ENCODE measurements at places on chromosomes 16 and 17.
A peak's percentile ranks its signal among the peaks of the same experiment; 100 is the strongest.

GRCh38 chr16:81431554-81432353, 12.9 kb upstream of the CMIP start:
- DNase-seq = no peak

- DNase-seq = no peak
These were observed 6.7 kb upstream of the LHX1 start for GRCh38 chr17:36930583-36930900.

GRCh38 chr17:973053-973452, 6.5 kb downstream of the NXN start:
- no peak for DNase-seq

DNA sequence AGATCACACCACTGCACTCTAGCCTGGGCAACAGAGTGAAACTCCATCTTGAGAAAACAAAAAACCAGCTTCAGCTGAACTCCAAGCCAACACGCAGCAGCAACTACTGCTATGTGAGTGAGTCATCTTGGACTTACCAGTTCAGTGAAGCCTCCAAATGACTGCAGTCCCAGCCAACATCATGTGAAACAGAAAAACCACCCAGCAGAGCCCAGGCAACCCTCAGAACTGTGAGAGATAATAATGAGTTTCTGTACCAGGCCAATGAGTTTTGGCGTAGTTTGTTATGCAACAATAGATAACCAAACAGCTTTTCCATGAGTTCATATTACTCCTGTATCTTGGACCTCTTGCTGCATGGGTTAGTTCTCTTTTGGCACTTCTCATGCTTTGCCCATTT, 23.3 kb downstream of the PHF12 start:
- DNase-seq = no peak

DNA sequence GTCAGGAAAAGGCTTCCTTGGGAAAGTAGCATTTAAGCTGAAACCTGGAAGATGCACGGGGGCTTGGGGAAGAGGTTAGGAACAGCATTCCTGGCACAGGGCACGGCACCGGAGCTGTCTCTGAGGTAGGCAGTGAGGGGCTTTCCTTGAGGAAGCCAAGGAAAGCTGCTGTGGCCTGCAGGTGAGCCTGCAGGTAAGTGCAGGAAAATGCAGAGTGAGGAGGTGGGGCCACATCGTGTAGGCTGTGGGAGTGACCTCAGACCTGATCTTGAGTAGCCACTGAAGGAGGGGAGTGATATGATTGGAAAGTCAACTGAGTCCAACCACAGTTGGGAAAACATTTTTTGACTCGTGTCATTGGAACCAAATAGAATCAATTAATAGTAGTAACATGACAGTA, 79.5 kb downstream of the CDK5R1 start:
- no peak for DNase-seq

GRCh38 chr17:54255696-54256095, 433.0 kb downstream of the KIF2B start:
- no peak for DNase-seq

DNA sequence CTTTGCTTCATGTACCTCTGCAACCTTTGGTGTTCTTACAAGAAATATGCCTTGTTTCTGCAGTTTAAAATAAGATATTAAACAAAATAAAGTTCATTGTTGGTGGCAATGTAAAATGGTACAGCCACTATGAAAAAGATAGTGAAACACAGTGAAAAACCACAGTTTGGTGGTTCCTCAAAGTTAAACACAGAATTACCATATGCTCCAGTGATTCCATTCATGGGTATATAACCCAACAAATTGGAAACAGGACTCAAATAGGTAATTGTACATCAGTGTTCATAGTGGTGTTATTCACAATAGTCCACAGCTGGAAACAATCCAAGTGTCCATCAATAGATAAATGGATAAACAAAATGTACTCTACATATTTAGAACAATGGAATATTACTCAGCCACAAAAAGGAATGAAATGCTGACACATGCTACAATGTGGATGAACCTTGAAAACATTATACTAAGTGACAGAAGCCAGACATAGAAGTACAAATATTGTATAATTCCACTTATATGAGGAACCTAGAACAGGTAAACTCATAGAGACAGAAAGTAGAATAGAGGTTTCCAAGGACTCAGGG, 49.2 kb downstream of the CUEDC1 start:
- DNase-seq = no peak

DNA sequence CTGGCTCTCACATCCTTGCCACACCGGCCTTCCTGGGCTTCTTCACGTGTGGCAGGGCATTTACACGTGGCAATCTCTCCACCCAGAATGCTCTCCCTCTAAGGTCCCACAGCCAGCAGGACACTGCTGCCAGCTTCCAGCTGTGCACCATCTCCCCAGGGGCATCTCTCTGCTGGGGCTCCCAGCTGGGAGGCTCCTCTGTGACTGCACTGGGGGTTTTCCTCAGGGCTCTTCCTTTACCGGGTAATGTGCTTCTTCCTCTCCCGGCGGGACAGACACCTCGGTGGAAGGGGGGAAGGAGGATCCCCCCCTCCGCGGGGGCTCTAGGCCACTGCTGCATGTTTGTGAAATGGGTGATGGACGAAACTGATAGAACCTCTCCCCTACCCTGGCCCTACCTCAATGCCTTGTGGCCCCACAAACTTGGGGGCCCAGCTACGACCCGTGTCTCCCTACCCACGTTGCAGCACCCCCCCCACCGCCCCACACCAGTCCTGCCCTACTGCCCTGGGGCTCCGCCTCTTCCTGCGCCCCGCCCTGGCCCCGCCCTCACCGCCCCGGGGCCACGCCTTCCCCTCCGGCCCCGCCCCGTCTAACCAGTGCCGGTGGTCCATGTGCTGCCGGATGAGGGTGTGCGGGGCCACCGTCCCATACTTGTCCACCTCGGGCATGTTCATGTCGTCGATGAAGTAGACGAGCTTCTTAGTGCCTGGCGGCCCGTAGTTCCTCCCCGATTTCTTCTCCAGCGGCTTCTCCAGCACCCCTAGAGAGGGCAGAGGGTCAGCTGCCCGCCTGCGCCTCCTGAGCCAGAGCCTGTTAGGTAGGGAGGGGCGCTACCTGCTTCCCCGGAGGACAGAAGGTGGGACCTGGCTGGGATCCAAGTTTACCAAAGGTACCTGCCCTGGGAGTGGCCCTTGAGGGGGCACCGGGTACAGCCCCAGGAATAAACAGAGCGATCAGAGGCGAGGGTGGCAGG, 92.6 kb downstream of the DNAH17 start:
- DNase-seq = peak; percentile 39

DNA sequence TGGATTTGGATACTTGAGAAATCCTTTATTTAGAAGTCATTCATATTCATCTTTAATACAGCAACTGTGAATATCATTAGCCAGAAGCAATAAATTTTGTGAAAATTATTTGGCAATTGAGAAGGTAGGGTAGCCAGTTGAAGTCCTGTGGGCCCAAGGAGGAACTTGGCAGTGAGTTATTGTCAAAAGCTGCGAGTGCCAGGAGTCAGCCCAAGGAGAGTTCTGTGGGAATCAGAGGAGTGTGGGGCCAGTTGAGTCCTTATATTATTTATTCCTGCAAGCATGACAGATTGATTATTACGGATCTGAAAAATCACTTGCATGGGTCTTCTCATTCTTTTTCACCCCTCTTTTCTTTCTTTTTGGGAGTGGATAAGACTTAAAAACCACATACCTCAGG, 38.3 kb downstream of the PRKCA start:
- DNase-seq = no peak

DNA sequence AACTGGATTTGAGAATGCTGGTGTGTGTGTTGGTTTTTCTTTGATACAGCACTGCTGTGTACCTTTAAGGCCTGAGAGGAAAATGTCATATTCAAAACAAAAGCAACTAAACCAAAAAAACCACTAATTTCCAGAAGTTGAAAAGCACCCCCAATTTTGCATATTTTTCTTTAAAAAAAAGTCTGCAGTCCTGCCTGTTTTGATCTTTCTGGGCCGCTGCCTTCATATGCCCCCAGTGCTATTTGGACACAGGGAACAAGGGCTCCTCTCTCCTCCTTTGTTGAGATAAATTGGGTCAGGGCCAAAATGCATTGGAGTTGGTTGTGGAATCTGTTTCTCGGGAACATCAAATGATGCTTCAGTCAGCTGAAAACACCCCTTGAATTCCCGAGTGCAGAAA, 26.9 kb downstream of the GPT2 start:
- no peak for DNase-seq

GRCh38 chr17:18960241-18960665, 8.3 kb downstream of the SLC5A10 start:
- DNase-seq = no peak
